ENCODE measurements at places on chromosomes 4 and X.

- DNase-seq = no peak
Measured at GRCh38 chrX:108348525-108348924, 89.7 kb downstream of the COL4A6 start.

- no peak for DNase-seq
Measured at GRCh38 chr4:82780170-82780751, 18.3 kb downstream of the SCD5 start.

DNA sequence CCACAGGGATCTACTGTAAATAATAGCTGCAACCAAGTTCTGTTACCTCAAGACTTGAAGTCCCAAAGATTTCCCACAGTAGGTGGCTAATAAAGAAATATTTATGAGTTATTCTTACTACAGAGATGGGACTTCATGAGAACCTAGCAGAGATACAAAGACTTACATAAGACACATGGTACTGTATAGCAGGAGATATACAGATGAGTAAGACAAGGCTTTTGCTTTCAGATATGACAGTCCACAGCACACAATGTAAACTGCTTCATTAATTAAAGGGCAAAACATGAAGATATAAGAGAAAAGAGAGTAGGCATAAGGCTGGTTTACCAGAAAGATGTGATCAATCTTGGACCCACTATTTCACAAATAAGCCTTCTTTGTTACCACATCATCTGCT, 6.6 kb downstream of the ANKRD17 start:
- DNase-seq = no peak

GRCh38 chr4:42531341-42532030, 125.4 kb downstream of the ATP8A1 start:
- no peak for DNase-seq

DNA sequence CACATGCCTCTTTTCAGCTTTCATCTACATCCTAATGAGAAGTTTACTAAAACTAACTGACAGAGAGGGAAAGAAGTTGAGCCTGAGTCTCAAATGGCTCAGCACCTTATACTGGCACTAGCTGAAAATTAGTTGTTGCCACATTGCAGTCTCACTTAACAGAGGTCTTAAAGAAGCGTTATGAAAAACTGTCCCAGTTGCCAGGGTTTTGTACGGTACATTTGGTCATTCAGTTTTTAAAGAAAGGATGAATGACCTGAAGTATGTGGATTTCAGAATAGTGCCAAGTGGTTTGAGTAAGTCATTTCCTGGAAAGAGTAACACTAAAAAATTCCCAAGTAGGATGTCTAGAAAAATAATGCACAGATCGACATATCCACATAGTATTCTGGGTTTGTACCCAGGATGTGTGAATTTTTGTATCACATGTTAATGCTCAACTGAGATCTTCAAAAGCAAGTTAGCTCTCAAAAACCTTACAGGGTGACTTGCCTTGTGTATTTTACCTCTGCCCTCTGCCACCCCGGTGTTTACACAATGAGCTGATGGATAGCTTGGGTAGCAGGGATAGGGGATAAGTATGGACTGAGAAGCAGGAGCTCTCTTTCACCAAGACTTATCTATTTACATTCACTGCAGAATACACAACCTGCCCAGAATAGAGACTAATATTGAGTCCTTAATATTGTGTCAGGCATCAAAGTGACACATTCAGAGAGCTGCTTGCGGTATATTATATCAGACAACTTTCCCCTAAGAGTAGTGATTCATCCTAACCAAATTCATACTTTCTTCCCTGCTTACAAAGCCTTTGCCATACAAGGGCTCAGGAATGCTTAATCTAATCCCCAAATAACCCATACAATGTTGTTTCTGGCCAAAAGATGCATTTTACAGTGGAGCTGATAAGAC, 1075.7 kb upstream of the PABPC4L start:
- no peak for DNase-seq

DNA sequence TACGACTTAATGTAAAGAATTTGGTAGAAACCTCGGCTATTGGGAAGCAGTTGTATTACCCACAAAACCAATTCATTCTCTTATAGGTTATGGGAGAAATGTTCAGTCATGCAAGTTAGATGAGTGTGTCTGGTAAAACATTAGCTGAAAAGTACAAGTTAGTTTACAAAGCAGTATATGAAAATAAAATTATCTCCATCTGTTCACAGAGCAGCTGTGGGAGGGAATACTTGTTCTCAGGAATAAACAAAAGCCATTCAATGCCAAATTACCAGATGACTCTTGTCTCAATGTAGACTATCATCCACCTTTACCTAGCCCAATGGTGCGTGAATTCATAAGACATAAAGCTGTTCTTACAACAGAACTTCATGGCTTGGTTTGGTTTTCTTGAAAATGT, 28.6 kb downstream of the STAP1 start:
- DNase-seq = no peak

- DNase-seq = no peak
Measured at GRCh38 chr4:10671799-10672198, 12.8 kb downstream of the CLNK start.

- DNase-seq = no peak
Measured at GRCh38 chr4:175988511-175988910, 77.1 kb upstream of the WDR17 start.

Data from activated T-cell treated with anti-CD3 and anti-CD28 coated beads, Interleukin-2, amount 50 U/mL, for 1 hour (primary cell).